Trophoblast cell (in vitro differentiated cells and primary cell): ENCODE measurements at places on chromosomes 3 and 15.

- no peaks in the 10 kb centered on the region for H3K4me1 ChIP-seq
- no peak overlapping the region for H3K27ac ChIP-seq
- H3K36me3 ChIP-seq = no peaks in the 10 kb centered on the region
- no peaks in the 10 kb centered on the region for H3K27me3 ChIP-seq
Observed at GRCh38 chr3:179476215-179476614, 24.9 kb upstream of the GNB4 start.

GRCh38 chr3:176951586-176952292 is 245.5 kb downstream of the TBL1XR1 start:
- H3K36me3 ChIP-seq = no peaks in the 10 kb centered on the region
- DNase-seq = peak; percentile 57
- no peak overlapping the region for H3K4me3 ChIP-seq
- H3K4me1 ChIP-seq = peaks cover 3% of the 10 kb centered on the region
- H3K27me3 ChIP-seq = no peaks in the 10 kb centered on the region

GRCh38 chr3:69020424-69020823 is 6.9 kb upstream of the EOGT start:
- DNase-seq = no peak
- H3K4me3 ChIP-seq = no peak overlapping the region
- peaks cover 10% of the 10 kb centered on the region for H3K36me3 ChIP-seq
- no peaks in the 10 kb centered on the region for H3K27me3 ChIP-seq
- no peak overlapping the region for H3K27ac ChIP-seq
- H3K4me1 ChIP-seq = no peaks in the 10 kb centered on the region

DNA sequence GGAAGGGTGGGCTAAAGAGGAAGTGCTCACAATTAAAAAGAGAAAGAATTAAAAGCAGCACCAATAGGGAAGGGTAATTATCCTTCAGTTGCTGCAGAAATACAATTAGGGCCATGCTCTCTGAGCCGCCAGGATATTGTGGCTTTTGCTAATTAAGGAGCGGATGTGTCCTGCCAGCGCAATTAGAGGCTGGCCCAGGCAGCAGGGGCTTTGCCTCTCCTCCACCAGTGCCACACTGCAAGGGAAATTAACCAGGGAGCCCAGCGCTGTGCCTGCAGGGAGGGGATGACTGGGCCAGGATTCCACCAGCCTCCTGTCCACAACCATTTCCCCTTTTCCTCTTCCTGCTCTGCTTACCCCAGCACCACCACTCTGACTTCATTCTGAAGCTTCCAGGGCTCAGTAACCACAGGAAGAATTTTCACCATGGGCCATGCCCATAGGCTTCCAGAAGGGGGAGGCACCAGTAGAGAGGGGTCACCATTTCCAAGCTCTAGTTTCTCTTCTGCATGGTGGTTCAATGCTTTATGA is 10.4 kb upstream of the AEN start:
- no peak overlapping the region for H3K4me3 ChIP-seq
- peak overlapping the region; percentile 8 for H3K27ac ChIP-seq
- H3K36me3 ChIP-seq = no peaks in the 10 kb centered on the region
- H3K27me3 ChIP-seq = peaks cover 7% of the 10 kb centered on the region
- peaks cover 15% of the 10 kb centered on the region for H3K4me1 ChIP-seq
- no peak for DNase-seq

- no peaks in the 10 kb centered on the region for H3K36me3 ChIP-seq
- DNase-seq = no peak
- H3K27ac ChIP-seq = no peak overlapping the region
Observed at GRCh38 chr3:115857518-115858136, 234.3 kb downstream of the GAP43 start.

DNA sequence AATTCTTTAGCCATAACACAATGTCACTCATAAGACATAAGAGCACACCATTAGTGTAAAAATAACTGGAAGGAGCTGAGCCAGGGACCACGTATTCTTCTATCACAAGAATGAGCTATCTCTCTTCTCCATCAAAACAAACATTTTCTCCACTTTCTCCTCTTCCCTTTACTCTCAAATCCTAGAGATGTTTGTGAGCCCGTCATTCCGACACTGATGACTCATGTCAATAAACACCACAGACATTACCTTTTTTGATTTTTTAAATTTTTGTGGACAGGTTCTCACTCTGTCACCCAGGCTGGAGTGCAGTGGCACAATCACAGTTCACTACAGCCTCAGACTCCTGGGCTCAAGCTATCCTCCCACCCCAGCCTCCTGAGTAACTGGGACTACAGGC is 86.6 kb downstream of the MEX3B start:
- H3K36me3 ChIP-seq = no peaks in the 10 kb centered on the region
- H3K27ac ChIP-seq = no peak overlapping the region
- no peaks in the 10 kb centered on the region for H3K27me3 ChIP-seq
- no peak overlapping the region for H3K4me3 ChIP-seq
- DNase-seq = peak; percentile 68

- H3K27ac ChIP-seq = no peak overlapping the region
- no peak for DNase-seq
- no peaks in the 10 kb centered on the region for H3K36me3 ChIP-seq
- no peaks in the 10 kb centered on the region for H3K4me1 ChIP-seq
Observed at GRCh38 chr3:157100096-157100477, 59.9 kb downstream of the CCNL1 start.

- DNase-seq = no peak
- no peaks in the 10 kb centered on the region for H3K27me3 ChIP-seq
- peak overlapping the region; percentile 73 for H3K27ac ChIP-seq
- no peaks in the 10 kb centered on the region for H3K36me3 ChIP-seq
Observed at GRCh38 chr15:62887113-62887570, 155.4 kb upstream of the TPM1 start.

DNA sequence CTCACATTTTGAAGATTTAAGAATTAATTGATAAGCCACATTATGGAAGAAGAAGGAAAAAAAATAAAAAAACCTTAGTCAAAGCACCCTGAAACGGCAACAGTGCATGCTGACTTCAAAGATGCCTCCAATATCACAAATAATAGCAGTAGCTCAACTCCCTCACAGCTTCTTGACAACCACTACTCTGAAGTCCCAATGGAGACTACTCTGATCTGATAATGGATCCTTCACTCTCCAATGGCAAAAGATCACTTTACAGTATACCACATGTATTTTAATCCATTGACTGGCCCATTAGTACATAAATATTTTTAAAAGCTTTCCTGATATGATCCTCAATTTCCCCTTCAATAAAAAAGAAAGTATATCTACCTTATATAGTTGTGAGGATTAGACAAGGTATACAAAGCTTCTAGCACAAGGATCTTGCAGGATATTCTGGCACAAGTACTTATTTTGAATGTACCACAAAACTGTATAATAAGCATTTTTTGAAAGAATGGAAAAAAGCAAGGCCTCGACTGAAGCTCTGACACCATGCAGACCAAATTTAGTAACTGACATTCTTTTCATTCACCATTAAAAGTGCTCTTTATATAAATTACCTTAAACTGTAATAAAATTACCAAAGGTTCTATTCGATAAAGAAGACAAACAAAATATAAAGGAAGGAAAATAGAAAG is 91.9 kb downstream of the PEAK1 start:
- no peak overlapping the region for H3K27ac ChIP-seq
- no peaks in the 10 kb centered on the region for H3K4me1 ChIP-seq
- peaks cover 2% of the 10 kb centered on the region for H3K36me3 ChIP-seq
- no peak overlapping the region for H3K4me3 ChIP-seq
- DNase-seq = no peak

- no peaks in the 10 kb centered on the region for H3K36me3 ChIP-seq
- H3K4me1 ChIP-seq = no peaks in the 10 kb centered on the region
- no peaks in the 10 kb centered on the region for H3K27me3 ChIP-seq
- no peak overlapping the region for H3K4me3 ChIP-seq
Observed at GRCh38 chr3:71055257-71056001, 528.1 kb downstream of the FOXP1 start.

GRCh38 chr3:124467980-124468902 is 262.0 kb upstream of the UMPS start:
- no peak overlapping the region for H3K27ac ChIP-seq
- no peak overlapping the region for H3K4me3 ChIP-seq
- peak; percentile 71 for DNase-seq

DNA sequence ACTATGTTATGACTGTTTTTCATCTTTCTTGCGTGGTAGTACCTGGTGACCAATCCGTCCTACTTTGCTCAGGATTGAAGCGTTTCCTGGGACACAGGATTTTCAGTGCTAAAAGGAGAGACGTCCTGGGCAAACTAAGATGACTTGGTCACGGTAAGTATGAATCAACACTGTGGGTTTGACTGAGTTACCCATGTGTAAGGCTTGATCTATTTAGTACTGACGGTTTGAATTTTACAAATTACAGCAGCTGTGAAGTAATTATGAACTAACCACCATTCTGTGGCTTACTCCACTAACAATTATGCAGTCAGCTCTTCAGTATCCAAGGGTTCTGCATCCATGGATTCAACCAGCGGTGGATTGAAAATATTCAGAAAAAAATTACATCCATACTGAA is 172.9 kb upstream of the FEZF2 start:
- H3K36me3 ChIP-seq = no peaks in the 10 kb centered on the region
- H3K4me3 ChIP-seq = no peak overlapping the region
- no peak for DNase-seq
- H3K27me3 ChIP-seq = no peaks in the 10 kb centered on the region

DNA sequence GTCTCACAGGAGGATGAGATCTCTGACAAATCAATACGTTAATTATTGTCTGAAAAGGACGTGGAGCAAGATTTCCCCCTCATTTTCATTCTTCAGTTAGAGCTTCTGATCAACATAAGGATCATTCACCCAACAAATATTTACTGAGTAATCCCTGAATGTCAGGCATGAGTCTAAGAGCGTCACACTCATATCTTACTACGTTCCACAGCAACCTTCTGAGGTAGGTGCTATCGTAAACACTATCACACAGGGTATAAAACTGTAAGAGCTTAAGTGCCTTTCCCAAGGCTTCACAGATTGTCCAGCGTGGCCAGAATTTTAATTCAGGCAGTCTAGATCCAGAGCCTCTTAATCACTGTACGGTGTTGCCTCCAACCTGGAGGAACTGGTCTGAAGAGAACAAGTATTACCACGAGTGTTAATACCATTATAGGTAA is 10.6 kb upstream of the TM4SF1 start:
- H3K4me1 ChIP-seq = peaks cover 32% of the 10 kb centered on the region
- H3K36me3 ChIP-seq = no peaks in the 10 kb centered on the region
- H3K27ac ChIP-seq = no peak overlapping the region
- H3K27me3 ChIP-seq = no peaks in the 10 kb centered on the region
- no peak overlapping the region for H3K4me3 ChIP-seq

GRCh38 chr15:51931638-51932037 is 39.9 kb downstream of the LEO1 start:
- peak; percentile 61 for DNase-seq
- peaks cover 6% of the 10 kb centered on the region for H3K36me3 ChIP-seq
- no peaks in the 10 kb centered on the region for H3K27me3 ChIP-seq
- no peaks in the 10 kb centered on the region for H3K4me1 ChIP-seq
- H3K4me3 ChIP-seq = no peak overlapping the region
- no peak overlapping the region for H3K27ac ChIP-seq
